CD4-positive, alpha-beta T cell treated with Interferon gamma for 1 hour (primary cell): ENCODE measurements at places on chromosomes 5 and 9.

DNA sequence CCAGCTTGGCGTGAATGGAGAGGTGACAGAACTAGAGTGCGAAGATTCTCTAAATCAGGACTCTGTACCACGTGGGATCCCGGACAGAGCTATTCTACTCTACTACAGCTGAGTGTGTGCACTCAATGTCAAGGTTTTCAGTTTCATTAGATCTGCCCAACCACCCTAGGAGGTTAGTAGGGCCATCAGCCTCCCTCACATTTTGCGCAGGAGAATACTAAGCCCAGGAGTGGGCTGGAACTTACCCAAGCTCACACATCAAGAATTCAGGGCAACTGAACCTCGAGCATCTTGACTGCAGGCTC, 68.3 kb upstream of the TBC1D2 start:
- DNase-seq = no peak

GRCh38 chr5:333945-334344, 12.4 kb downstream of the AHRR start:
- no peak for DNase-seq

DNA sequence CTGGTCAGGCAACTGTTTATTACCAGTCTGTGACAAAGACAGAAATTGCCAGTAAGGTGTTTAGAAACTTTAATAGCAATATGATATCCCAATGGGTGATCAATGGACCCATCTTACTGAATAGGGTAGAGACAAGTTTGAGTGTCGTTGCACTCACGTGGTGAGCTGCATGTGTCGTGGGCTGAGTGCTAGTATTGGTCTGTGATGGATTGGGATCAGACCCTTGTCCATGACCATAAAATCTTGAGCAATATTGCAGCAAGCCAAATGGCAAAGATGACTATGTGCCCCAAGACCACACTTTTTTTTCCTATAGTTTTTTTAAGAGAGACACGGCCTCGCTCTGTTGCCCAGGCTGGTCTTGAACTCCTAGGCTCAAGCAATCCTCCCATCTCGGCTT, 114.5 kb downstream of the PALM2AKAP2 start:
- DNase-seq = no peak

GRCh38 chr9:127697575-127697974, 9.2 kb upstream of the CFAP157 start:
- no peak for DNase-seq

GRCh38 chr9:37042421-37042820, 8.4 kb upstream of the PAX5 start:
- no peak for DNase-seq

DNA sequence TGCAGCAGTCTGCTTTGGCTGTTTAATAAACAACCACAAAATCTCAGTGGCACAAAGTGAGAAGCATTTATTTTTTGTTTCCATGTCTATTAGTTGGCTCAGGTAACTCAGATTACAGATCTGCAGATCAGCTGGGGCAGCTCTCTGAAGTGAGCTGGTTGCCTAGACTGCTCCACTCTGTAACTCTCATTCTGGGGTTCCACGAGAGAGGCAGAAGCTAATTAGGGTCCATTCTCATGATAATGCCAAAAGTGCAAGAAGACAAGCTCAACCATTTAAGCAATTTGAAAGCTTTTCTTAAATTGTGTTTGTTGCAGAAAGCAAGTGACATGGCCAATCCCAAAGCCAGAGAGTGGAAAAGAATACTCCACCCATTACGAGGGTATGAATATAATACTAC, 13.2 kb downstream of the MEIKIN start:
- no peak for DNase-seq

GRCh38 chr5:170289121-170289520, 8.5 kb downstream of the LCP2 start:
- no peak for DNase-seq

DNA sequence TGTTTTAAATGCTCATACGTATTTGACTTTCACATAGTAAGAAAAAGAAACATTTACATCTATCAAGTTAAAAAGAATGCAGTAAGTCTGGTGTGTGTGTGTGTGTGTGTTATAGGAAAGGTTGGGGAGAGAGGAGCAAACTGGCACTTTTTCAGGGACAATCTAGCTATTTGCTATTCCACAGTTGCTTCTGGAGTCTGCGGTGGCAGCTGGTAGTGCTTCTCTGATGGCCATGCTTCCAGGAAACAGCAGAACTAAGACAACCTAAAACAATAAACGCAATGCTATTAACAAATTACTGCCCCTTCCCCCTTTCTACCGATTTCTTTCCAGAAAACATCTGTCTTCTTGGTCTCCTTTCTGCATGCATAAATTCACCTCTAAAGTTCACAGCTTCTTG, 70.0 kb upstream of the CDH10 start:
- DNase-seq = no peak

DNA sequence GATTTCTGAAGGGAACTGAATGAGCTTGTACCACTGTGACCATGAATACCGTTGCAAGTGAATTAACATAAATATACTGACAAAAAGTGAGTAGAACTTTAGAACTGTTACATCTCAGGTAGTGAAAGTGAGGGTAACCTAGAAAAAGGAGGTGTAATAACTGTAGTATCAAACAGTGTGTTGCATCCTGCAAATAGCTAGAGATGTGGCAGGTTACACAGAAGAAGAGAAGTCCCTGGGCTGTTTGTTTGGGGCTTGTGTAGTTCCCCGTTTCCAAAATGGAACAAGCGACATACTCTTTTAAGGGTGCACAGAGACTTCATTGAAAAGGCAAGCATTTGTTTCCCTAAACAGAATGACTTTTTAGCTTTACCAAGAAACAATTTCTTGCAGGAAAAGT, 214.8 kb downstream of the NR3C1 start:
- no peak for DNase-seq

- DNase-seq = no peak
Observed at GRCh38 chr9:123763910-123764588, 165.9 kb downstream of the DENND1A start.

DNA sequence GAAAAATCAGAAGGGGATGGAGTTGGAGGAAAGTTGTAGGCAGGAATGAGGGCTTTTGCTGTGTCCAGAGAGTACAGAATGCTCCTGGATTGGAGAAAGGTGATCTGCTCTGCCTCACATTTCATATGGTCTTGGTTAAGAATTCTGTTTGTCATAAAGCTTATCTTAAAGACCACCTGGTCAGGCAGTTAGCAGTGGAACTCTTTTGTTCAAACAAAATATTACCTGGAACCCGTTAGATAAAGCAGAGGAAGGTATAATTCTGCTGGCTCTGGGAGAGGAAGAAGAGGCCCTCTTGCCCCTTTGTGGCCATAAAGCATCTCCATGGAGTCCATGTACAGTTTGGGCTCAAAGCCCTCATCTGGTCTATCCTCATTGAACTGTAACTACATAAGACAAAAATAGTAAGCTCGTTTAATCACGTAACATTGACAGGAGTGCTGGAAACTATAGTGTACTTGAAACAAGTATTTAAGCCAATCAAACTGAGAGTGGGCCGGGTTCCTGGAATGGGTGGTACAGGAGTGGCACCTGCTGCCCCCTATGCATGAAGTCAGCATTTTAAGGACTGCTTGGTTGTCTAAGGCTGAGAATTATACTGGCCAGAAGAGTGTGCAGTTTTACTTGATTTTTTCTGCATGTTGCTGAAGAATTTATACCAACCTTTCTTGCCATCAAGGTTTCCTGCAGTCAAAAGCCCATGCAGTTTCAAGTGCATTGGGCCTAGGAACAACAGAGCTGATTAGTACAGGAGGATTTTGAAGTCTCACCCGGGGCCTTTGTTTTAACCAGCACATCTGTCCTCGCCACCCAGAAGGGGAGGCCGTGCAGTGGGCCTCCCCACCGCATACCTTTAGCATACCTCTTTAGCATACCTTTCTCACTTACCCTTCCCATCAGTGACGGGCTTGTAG, 39.9 kb downstream of the STXBP1 start:
- no peak for DNase-seq

DNA sequence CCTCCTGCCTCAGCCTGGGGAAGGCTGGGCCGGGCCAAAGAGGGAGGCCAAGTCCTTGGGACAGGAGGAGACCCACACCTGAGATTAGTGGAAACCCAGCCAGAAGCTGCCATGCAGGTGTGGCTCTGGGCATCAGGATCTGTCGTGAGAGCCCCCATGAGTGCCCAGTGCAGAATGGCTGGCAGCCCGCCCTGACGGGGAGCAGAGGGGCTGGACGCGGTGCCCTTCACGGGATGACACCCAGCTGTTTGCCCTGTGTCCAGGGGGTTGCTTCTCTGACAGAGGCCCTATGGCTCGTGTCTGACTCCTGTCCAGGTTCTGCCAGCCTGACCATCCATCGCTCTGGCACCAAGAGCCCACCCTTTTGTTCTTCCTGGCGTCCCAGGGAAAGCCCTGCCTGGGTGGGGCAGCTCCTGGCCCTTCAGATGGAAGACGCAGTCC, 8.5 kb downstream of the DIPK1B start:
- no peak for DNase-seq

- DNase-seq = no peak
Observed at GRCh38 chr5:173831196-173831914, 56.8 kb upstream of the CPEB4 start.

DNA sequence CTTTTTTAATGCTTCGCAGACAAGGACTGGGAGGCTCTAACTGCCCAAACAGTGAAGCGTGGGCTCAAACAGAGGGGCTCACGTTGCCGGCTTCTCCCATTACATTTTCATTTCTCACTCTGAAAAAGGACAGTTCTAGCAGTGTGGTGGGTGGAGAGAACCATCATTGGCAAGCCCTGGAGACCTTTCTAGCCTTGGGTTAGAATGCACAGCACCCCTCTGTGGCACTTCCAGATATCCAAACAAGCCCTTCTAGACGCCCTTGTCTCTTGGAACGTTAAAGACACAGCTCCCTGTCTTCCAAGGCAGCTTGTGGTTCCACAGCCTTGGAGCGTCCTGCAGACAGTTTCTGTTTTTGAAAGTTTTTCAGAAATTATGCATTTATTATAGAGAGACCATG, 52.1 kb downstream of the MVB12B start:
- no peak for DNase-seq

- no peak for DNase-seq
Observed at GRCh38 chr9:97500263-97500662, 1.2 kb upstream of the TMOD1 start.

- no peak for DNase-seq
Observed at GRCh38 chr5:79173626-79174025, 62.0 kb downstream of the BHMT start.

GRCh38 chr5:168537176-168537575, 8.1 kb downstream of the FBLL1 start:
- no peak for DNase-seq

- DNase-seq = no peak
Observed at GRCh38 chr5:68612972-68613371, 397.4 kb downstream of the PIK3R1 start.

- DNase-seq = no peak
Observed at GRCh38 chr9:16526380-16526779, 344.1 kb downstream of the BNC2 start.

DNA sequence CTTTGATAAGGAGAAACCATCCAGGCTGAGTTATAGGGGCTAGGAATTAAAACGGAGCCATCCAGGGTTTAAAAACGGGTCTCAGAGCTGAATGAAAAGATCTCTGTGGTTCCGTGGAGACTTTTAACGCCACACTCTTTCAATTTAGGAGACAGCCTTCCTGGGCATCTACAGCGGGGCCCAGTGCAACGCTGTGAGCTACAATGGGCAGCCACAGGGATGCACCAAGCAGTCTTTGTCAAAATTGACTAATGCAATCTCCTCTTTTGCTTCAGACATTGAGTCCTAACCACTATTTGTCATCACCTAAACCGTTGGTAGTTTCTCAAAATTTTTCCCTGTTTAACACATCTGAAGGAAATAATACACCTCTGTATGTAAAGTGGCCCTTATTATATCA, 96.6 kb upstream of the ABCA1 start:
- DNase-seq = no peak

DNA sequence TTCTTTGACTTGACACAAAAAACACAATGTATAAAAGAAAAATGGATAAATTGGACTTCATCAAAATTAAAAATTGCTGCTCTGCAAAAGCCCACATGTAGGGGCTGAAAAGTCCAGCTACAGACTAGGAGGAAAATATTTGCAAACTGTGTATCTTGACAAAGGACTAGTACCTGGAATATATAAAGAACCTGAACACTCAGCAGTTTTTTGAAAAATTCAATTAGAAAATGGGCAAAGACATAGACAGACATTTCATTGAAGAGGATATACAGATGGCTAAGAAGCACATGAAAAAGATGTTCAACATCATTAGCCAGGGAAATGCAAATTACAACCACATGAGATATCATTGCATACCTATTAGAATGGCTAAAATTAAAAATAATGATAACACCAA, 18.5 kb upstream of the TAL2 start:
- no peak for DNase-seq

GRCh38 chr9:26357803-26358344, 534.7 kb downstream of the CAAP1 start:
- no peak for DNase-seq

DNA sequence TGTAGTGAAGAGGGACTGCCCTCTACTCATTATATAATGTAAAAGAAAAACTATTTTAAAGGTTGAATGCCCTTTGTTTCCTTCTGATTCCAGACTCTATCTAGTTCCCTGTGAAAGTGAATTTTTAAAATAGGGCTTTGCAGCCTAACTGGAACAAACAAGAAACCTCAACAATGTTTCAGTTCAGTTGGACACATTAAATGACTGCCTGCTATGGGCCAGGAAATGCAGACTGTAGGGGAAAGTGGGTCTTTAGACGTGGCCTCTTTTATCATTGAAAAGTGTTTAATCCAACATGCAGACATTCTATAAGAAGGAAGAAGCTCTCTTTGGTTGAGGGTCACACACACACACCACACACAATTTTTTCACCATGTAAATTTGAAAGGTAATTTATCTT, 289.1 kb downstream of the ICE1 start:
- DNase-seq = no peak

GRCh38 chr5:83177803-83178202, 100.5 kb downstream of the XRCC4 start:
- no peak for DNase-seq

GRCh38 chr9:137812356-137813023, 65.1 kb upstream of the CACNA1B start:
- no peak for DNase-seq

DNA sequence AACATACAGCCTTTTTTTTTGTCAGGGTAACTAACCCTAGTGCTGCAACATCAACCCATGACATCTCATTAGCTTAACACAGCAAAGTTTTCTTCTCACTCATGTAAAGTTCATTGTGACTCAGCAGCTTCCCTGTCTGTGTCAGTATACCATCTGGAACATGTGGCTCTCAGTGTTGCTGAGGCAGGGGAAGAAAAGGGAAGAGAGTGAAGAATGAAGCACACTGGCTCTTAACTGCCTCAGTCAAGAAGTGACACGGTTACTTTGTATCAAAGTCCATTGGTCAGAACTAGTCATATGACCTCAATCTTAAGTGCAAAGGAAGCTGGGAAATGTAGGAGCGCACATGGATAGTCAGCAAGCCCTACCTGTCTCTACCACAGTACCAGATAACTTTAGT, 185.0 kb upstream of the ELL2 start:
- peak; percentile 24 for DNase-seq
